ENCODE measurements at places on chromosomes 4 and X.

DNA sequence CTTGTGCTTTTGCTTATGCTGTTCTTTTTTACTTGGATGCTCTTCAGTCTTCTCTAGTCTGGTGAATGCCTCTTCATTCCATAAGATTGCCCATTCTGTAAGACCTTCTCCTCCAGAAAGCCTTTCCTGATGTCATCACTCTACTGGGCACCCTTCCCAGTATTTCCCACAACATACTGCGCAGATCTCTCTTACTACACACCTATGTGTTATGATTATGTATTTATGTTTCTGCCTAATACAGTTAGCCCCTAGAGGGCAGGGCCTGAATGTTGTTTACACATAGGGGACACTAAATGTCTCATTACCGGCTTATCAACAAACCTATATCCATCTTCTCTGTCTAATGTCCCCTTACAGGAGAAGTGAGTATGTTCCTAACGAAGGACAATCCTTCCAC lies 21.1 kb downstream of the AIFM1 start:
- peak; percentile 3 for DNase-seq

DNA sequence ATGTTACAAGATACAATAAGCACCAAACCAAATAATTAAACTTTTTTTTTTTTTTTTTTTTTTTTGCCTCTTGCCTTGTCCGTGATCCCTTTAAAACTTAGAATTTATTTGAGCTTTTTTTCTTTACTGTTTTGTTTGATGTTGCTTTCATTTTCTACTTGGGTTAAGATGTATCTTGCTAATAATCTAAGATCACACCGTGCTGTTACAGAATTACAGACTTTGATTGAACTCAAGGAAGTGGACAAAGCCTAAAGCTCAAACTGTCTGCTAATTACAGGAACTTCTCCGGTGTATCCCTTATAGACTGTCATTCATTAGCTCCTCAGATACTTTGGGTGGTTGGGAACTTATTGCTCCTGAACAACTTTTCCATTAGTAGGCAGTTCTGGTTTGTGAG lies 26.5 kb downstream of the STIM2 start:
- DNase-seq, result no peak

GRCh38 chr4:84159762-84160161 lies 339.3 kb downstream of the NKX6-1 start:
- peak; percentile 4 for DNase-seq

GRCh38 chr4:142452161-142452855 lies 393.8 kb downstream of the INPP4B start:
- DNase-seq, result peak; percentile 40

DNA sequence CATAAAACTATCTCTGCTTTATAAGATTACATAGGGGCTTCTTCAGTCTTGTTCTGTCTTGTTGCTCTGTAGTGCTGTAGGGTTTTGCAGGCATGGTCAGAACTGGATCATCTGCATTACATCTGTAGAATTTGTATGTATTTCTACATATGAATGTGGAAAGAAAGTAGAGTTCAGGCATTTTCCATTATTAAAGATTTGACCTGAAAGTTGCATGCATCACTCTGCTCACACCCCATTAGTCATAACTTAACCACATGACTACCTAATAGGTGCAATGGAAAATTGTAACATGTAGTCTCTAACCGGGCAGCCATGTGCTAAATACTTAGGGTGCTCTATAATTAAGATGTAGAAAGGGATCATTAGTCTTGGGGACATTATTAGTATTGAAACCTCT lies 45.7 kb upstream of the AGA start:
- DNase-seq, result no peak

DNA sequence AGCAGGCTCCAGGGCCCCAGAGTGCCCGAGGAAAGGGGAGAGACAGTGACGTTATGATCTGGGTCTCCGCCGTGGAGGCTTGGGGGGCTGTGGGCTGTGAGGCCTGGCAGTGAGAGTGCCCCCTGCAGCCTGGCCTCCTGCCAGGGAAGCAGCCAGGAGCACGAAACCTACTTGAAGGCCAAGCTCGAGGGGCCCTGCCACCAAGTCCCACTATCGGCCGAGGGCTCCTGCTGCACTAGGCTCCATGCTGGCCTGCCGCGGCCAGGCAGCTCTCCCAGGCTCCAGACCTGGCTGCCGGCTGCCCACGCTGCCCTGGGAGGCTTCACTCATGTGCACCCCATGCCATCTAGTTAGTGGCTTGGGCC lies 18.7 kb downstream of the FLNA start:
- DNase-seq, result no peak

- DNase-seq, result no peak
Observed at GRCh38 chr4:1504595-1505500, 98.6 kb upstream of the NKX1-1 start.

GRCh38 chrX:17596546-17597205 lies 140.6 kb upstream of the SCML1 start:
- DNase-seq, result no peak

GRCh38 chrX:40318801-40319200 lies 221.0 kb upstream of the BCOR start:
- no peak for DNase-seq

DNA sequence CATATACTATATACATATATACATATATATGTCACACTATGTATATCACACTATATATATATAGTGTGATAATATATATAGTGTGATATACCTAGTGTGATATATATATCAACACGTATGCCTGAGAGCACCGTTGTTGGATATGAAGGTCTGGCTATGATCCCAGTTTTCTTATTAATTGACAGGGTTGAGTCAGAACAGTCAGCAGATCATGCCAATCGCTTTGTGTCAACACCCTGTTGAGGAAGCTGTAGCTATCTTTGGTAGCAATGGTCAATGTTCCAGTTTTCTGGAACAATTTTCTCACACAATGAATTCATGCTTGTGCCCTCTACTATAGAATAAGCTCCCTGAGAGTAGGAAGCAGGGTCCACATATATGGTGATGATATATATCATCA lies 496.0 kb upstream of the AGA start:
- DNase-seq, result no peak

DNA sequence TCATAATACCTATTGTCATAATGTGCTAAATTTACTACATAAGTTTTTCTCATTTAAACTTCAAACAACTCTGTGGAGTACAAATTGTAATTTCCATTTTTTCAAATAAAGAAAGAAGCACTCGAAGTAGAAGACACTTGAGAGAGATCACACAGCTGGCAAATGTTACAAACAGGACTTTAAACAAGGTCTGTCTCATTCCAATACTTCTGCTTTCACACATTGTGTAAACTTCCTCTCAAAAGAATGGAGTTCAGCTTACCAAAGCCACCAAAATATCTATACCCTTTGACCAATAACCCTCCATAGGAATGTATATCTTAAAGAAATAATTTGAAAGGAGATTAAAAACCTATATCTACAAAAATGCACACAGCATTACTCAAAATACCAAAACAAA lies 88.3 kb downstream of the OPHN1 start:
- DNase-seq, result no peak

DNA sequence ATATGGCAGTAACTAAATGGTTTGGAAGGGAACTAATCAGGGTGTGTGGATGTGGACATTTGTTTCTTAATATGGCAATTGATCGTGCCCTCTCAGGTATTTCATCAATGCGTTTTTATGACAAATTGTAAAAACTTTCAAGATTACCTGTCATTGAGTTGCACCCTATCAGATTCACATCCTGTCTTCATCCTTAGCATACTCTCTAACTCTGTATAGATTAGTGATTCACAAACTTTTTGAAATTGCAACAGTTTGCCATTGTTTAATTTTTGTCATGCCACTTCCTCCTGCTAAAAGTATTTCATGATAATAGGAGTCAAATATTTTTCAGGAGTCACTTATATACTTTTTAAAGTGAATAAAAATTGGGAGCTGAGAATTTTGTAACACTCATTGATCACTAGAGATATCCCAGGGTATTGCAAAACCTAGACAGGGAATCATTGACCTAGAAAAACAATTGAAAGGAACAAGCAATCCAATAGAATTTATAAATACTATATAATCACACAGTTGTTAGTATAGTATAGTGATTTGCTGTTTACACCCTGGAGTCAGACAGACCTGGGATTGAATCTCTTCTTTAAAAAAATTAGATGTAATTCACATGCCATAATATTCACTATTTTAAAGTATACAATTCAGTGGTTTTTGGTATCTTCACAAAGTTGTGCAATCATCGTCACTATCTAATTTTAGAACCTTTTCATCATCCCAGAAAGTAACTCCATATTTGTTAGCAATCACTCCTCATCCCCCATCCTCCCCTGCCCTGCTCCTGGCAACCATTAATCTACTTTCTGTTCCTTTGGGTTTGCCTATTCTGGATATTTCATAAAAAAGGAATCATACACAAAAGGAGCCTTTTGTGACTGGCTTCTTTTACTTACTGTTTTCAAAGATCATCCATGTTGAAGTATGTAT lies 8.9 kb downstream of the MID2 start:
- DNase-seq, result no peak

DNA sequence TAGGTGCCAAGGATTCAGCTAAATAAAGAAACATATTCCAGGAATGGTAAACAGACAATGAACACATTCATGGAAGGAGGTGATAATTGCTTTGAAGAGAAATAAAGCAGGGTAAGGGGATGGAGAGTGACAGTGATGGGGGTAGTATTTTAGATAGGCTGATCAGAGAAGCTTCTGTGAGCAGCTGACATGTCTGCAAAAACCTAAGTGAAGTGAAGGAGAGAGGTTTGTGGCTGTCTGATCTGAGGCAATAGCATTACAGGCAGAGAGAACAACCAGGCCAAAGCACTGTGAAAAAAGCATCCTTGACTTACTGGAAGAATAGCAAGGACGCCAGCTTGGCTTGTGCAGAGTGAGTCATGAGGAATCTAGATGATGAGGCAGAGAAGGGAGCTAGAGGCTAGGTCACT lies 271.9 kb upstream of the GATB start:
- DNase-seq, result peak; percentile 78

DNA sequence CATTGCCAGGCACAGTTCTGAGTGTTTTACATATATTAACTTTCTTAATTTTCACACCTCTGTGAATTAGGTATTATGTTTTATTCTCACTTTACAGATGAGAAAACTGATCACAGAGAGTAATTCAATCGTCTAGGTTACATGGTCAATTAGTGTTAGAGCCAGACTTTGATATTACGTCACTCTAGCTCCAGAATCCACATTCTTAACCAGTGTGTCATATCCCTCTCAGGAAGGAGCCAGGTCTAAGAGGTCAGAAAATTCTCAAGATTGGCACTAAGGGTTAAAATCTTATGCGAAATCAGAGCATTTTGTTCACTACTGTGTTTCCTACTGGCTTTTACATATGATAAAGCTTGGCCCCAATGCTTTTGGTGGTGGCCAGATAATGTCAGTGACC lies 7.4 kb downstream of the DMP1 start:
- DNase-seq, result no peak

DNA sequence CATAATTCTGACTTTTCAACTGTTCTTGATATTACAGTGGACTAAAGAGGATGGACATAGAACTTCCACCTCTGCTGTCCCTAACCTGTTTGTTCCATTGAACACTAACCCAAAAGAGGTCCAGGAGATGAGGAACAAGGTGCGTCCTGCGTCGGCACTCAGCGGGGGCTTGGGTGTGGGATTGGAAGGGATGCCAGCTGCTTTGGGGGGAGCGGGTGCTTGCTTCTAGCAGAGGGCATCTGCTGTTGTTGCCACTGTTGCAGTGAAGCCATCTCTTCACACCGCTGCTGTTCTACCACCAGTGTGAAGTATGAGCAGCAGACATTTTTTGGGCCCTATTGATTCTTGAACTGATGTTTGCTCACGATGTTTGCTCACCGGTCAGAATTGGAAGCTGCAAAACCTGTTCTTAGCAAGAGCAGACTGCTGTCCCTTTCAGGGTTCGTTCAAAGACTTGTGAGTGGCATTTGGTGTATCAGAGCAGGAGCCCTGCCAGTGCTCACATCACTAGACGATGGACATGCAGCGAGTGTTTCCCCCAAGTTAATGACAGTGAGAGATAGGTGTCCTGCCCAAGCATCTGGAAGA lies 55.4 kb downstream of the NOP14 start:
- DNase-seq, result no peak

GRCh38 chr4:71020611-71021010 lies 27.2 kb downstream of the DCK start:
- DNase-seq, result no peak

- no peak for DNase-seq
Observed at GRCh38 chr4:154158361-154159155, 333.0 kb downstream of the DCHS2 start.

GRCh38 chrX:68261060-68261672 lies 172.1 kb downstream of the OPHN1 start:
- DNase-seq, result peak; percentile 7

GRCh38 chrX:103343105-103343504 lies 13.1 kb downstream of the TCEAL7 start:
- DNase-seq, result peak; percentile 31

DNA sequence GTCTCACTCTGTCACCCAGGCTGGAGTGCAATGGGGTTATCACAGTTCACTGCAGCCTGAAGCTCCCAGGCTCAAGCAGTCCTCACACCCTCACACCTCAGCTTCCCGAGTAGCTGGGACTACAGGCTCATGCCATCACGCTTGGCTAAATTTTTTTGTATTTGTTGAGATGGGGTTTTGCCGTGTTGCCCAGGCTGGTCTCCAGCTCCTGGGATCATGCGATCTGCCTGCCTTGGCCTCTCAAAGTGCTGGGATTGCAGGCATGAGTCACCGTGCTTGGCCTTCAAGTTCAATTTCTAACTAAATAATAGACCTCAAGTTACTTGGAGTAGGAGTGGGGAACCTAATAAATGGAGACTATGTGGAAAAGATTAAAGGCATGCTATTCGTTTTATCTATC lies 48.9 kb downstream of the MND1 start:
- DNase-seq, result peak; percentile 54

- no peak for DNase-seq
Observed at GRCh38 chr4:74823194-74823593, 28.9 kb upstream of the BTC start.

All from GM03348 (cell line).